ENCODE measurements at places on chromosomes 16 and 17.

DNA sequence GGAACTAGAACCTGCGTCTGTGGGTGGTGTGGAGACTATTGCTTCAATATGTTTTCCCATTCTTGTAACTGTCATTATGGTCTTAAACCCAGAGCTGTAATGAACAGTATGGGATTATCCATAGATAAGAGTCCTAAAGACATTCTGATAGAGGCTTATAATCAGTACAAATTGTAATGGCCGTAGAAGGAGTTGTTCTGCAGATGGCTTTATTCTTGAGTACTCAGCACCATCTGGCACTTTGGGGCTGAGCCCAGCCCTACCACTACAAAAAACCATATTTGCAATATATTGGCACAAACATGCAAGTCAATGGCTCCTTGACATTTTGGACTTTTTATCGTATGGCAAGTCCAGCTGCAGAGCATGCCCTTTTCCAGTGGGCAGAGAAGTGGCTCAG is 150.0 kb downstream of the HS3ST4 start:
- DNase-seq: no peak

DNA sequence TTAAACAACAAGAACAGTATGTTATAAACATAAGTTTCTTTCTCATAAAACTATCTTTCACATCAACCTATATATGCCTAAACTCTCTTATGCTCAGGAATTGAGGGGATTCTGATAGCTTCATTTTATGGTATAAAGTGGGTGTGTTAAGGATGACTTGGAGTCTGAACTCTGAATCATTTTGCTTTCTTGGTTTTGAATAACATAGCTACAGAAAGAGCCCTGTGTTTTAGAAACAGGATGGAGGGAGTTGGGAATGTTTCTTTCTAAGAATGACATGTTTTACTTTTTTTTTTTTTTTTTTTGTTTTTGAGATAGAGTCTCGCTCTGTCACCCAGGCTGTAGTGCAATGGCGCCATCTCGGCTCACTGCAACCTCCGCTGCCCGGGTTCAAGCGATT is 50.1 kb downstream of the RHOT1 start:
- DNase-seq: no peak

- DNase-seq: no peak
These were observed 97.1 kb downstream of the SHISA9 start for GRCh38 chr16:12998361-12999085.

DNA sequence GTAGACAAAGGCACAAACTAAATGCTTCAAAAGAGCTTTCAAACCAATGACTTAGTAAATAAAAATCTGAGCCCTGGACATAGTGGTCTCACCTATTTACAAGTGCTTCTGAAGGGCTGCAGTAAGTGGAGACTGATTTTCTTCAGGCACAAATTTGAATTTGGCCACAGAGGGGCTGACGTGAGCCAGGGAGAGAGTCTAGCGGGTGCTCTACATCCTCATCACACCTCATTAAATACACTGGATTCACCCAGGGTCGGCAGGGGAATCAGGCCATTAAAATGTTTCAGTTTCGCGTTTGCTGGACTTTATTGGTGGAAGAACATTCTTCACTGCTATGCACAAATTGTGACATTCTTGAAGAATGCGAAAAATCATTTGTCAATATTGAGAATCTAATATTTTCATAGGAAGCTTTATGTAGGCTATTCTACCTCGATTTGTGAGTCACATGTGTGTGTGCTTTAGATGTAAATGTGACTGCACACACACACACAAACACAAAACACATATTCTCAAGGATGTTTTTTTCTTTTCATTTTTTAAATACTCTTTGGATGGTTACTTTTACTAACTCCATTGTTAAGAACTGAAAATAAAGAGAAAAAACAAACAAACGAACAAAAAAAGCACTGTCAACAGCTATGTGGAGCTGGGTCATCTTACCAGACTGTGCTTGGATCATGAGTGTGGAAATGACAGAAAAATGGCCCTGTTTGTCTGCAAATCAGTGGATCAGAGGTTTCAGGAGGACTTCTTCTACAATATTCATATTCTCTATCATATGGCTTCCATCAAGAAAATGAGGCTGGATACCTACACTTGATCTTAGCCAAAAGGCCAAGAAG is 58.9 kb downstream of the CDH11 start:
- DNase-seq: no peak

DNA sequence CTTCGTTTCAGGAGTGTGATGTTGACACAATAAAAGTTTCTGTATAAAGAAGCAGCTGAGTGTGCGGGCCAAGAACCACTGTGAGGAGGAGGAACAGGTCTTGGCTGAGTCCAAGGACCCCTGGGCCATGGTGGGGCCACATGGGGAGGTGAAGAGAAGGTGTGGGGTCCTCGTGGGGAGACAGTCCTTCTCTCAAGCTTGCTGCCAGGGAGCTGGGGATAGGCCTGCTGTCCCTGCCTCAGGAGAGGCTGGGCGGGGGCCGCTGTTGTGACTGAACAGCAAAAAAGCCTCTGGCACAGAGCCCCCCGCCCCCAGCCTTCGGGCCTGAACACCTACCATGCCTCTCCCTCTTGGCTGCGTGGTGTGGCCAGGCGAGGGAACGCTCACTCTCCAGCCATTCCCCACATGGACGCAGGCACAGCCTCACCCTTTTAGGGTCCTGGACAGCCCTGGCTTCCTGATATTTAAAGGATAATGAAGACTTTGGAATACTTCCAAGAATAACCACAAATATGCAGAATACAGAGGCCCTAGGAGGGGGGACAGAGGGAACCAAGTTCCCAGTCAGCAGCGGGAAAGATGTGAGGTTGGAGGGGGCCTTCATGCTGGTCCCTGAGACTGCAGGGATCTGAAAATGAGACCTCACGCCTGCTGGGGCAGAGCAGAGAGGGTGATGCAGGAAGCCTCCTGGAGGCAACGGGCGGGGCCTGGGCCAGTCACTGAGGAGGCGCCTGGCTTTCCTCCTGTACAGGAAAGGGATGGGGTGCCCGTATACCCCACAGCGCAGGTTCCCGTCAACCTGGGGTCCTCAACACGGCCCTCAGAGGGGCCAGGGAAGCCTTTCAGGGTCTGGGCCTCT is 100.0 kb upstream of the CREBBP start:
- DNase-seq: no peak

- no peak for DNase-seq
These were observed 21.3 kb downstream of the COX4I1 start for GRCh38 chr16:85820604-85821372.

GRCh38 chr16:68713361-68713760 is 23.7 kb upstream of the CDH1 start:
- DNase-seq: no peak

- no peak for DNase-seq
These were observed 19.4 kb downstream of the CDRT4 start for GRCh38 chr17:15447928-15448579.

DNA sequence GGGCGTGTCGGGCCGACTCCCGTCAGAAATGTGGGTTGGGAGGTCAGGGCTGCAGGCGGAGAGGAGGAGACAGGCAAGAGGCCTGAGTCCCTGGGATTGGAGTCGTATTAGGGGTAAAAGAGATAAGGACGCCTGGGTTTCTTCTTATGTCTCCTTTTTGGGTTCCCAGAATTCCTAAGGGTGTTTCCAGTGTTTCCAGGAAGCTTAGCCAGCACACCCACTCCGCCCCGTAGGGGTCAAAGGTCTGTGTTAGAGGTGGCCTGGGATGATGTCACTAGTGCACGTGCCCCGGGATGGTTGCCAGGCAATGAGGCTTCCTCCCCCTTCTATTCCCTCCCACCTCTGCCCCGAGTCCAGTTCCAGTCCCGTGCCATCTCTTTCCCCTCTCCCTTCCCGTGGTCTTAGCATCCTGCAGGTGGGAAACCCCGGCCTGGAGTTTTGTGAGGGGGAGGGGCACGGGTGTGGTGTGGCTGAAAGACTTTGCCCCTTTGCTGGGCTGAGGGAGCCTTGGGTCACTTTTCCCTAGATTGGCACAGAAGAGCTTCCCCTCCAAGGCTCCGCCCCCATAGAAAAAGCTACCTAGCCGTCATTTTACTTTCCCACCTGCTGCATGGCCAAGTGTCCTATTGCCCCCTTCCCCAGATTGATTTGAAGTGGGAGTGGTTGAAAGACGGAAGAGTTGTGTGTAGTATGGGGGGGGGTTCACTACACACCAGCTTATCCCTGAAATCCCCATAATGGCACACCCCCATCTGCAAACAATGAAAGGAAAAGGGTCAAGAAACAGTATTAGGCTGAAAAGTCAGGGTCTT is 2.8 kb downstream of the KDM6B start:
- DNase-seq: peak; percentile 98

- DNase-seq: peak; percentile 56
These were observed 77.6 kb downstream of the CMIP start for GRCh38 chr16:81522108-81522701.

- DNase-seq: peak; percentile 89
These were observed 12.9 kb downstream of the TRPV2 start for GRCh38 chr17:16428098-16428882.

- DNase-seq: peak; percentile 69
These were observed 13.3 kb upstream of the YWHAE start for GRCh38 chr17:1413281-1413791.

- DNase-seq: no peak
These were observed 356.2 kb upstream of the SALL1 start for GRCh38 chr16:51507286-51507685.

DNA sequence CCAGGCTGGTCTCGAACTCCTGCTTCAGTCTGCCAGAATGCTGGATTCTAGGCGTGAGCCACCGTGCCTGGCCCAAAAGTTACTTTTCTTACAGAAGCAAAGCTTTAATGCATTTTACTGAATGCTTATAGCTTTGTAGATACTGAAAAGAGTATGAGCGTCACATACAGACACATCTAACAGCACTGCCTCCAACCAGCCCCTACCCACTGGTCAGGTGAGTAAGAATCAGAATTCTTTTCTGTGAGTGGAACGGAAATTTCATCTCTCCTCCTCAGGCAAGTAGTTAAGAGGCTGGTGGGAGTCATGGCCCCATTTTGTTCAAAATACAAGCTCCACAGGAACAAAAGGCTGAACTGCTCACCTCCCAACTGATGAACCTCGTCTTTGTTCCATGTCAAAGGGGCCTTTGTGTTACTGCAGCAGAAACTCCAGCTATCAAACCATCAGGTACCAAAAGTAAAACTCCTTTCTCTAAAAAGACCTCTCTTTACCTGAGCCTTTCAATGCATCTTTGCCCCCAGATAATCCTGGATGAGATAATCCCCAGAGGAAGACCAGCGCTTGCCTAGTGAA is 92.4 kb upstream of the RPH3AL start:
- DNase-seq: no peak

GRCh38 chr16:85151603-85152413 is 39.5 kb upstream of the CIBAR2 start:
- no peak for DNase-seq

DNA sequence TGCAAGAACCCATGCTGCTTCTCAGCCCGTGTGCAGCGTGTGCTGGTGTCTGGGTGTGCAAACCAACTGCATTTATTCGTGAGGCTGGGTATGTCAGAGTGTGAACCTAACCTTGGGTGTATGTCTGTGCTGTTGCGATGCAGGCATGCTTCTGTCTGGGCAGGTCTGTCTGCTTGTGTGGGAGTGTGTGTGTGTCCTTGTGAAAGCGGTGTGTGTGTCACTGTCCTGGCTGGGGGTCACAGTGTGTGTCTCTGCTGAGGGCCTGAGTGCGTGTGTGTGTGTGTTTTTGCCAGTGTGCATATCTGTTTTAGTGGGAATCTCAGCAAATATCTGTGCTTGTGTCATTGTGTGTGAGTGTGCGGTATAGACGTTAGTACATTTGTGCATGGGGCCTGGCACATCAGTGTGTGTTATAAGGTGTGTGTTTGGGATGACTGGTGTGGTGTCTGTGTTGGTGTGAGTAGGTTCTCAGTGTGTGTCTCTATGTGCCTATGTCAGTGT is 121.8 kb downstream of the CYLD start:
- DNase-seq: no peak

Data from hematopoietic multipotent progenitor cell treated with erythropoietin and hydrocortisone succinate and interleukin-3 and kit ligand, for 4 days (in vitro differentiated cells).